ENCODE measurements at places on chromosomes 7 and 10. TPM values are rescaled to one million over a fixed set of nuclear protein-coding genes. Genes with fewer than 3 reads are reported as not detected.

DNA sequence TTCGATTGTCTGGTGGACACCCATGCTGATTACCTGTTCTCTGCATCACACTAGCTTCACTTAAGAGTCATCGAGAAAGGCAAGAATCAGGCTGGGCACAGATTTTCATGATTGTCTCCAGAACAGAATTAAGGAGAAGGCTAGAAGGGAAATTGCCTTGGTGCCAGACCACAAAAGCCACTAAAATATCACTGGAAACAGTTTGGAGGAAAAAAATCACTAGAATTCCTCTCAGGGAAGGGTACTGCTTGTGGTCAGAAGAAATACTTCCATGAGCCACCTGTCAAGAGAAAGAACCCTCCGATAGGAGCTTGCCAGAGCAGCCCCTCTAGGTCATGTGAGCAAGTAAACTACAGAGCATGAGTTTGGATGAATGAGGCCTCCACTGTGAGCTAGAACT is 269.3 kb upstream of the TEX47 start:
- no peak for DNase-seq

DNA sequence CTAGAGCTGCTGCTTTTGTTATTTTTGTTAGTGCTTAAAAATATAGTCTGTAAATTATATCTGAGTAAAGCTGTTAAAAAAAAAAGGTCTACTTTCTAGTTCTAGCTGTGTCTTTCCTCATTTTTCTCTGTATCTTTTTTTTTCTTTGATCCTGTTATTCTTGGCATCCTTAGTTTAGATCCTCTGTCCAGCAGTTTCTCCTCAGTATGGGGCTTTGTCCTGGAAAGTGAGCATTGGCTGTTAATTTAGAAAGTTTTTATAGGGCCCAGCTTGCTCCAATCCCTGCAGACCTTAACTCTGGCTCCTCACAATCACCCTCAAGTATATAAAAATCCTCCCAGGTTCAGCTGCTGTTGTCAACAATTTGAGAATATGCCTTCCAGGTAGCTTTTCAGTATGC is 23.5 kb downstream of the DDX50 start:
- no peak for DNase-seq

DNA sequence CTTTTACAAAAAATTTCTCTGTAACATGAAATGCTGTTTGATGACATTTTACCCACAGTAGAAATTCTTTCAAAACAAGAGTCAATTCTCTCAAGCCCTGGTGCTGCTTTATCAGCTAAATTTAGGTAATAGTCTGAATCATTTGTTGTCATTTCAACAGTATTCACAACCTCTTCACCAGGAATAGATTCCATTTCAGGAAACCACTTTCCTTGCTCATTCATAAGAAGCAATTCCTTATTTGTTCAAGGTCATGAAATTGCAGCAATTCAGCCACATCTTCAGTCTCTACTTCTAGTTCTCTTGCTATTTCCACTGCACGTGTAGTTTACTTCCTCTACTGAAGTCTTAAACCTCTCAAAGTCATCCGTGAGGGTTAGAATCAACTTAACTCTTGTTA is 14.1 kb downstream of the STAG3 start:
- no peak for DNase-seq

GRCh38 chr7:50821457-50822008 is 38.8 kb upstream of the GRB10 start:
- no peak for DNase-seq

Gene ZNF273
- total RNA-seq: 6.3 TPM

Gene TSC22D4
- 80.1 TPM for total RNA-seq
